ENCODE measurements at places on chromosomes 13 and 19.

GRCh38 chr19:4189641-4190040, 7.2 kb downstream of the ANKRD24 start:
- DNase-seq, result no peak

GRCh38 chr19:18021121-18021755, 13.3 kb downstream of the ARRDC2 start:
- DNase-seq, result no peak

GRCh38 chr13:112744168-112745021, 54.6 kb downstream of the ATP11A start:
- DNase-seq, result no peak

DNA sequence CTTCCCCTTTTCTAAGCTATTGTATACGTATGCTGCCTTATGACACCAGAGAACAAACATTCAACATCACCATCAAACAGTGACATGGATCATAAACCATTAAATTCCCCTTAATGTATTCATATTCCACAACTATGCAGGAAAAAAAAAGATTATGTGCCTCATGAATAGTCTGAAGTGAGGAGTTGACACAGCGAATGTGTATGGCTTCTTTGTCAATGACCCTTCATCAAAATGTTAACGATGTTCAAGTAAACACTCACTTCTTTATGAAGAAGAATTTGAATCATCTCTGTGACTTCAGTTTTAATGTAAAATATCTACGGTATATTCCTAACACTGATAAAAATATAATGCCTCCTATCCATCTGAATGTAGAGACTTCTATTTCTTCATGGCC, 44.6 kb downstream of the SMAD9 start:
- DNase-seq, result no peak

DNA sequence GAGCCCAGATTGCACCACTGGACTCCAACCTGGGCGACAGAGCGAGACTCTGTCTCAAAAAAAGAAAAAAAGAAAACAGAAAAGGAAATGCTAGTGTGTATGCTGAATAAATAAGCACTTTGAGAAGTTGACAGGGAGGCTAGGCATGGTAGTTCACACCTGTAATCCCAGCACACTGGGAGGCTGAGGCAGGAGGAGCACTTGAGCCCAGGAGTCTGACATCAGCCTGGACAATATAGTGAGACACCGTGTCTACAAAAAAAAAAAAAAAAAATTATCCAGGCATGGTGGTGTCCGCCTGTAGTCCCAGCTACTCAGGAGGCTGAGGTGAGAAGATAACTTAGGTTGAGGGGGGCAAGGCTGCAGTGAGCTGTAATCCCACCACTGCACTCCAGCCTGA, 19.1 kb upstream of the LDLR start:
- DNase-seq, result no peak

Measured in cerebellar nuclear complex (tissue), 1 donor.